ENCODE measurements at places on chromosomes 11 and 22.

GRCh38 chr11:100703801-100704575, 16.9 kb downstream of the ARHGAP42 start:
- no peak for DNase-seq

DNA sequence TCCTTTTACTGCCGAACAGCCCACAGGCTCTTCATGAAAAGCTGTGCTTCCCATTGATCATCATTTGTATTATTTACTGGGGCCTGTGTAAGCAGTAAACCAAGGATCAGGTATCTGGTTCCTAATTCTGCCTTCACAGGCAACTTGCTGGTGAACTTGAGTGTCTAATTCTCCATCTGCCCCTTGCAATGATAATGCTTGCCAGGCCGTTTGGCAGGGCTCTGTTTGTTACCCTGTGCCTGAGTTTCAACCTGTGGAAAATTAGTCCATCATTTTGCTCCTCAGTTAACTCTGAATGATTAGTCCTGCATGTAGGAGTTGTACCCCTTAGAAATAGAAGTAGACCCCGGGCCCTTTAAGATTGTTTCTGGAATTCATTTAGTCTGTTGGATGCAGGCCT, 298.4 kb upstream of the CADM1 start:
- DNase-seq = no peak

- DNase-seq = no peak
Measured at GRCh38 chr11:59841514-59841913, 3.8 kb downstream of the CBLIF start.

GRCh38 chr22:37607010-37607934, 1.4 kb upstream of the GGA1 start:
- no peak for DNase-seq

DNA sequence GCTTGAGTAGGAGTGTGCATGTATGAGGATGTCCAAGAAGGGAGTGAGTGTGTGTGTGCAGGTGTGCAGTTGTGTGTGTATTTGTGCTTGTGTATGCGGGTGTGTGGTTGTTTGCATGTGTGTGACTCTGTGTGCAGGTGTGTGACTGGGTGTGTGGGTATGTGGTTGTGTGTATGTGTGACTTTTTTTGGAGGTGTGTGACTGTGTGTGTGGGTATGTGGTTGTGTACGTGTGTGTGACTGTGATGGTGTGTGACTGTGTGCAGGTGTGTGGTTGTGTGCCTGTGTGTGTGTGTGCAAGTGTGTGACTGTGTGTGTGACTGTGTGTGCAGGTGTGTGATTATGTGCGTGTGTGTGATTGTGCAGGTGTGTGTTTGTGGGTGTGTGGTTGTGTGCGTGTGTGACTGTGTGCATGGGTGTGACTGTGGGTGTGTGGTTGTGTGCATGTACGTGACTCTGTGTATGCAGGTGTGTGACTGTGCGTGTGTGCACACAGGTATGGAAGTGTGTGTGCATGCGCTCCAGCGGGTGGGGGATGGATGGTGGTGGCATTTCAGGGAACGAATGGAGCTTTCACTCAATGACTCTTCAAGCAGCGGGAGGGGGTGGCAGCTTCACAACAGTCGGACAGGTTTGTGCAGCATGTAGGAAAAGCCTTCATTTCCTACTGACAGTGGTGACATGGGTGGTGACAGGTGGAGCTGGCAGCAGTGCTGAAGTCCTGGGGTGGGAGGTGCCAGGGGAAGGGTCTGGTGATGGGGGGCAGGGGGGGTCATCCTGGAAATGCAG, 47.6 kb downstream of the CACNA1I start:
- no peak for DNase-seq

- DNase-seq = no peak
Measured at GRCh38 chr22:42868751-42869251, 11.7 kb upstream of the ARFGAP3 start.

- DNase-seq = no peak
Measured at GRCh38 chr11:61345954-61346843, 13.2 kb downstream of the TKFC start.

DNA sequence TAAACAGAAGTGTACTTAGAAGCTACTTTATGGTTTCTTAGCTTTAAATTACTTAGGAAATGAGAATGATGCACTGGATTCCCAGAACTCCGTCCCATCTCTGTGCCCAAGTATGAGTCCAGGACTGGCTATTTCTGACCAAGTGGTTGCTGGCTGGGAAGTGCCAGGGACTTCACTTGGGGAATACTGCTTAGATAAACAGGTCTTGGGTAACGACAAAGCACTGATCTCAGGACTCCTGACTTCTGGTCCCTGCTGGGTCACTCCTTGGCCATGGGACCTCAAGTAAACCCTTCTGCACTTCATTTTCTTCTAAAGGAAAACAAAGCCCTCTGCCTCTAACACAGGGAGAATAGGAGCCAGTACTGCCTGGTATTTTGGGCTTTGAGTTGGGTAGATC, 27.9 kb downstream of the ABTB2 start:
- no peak for DNase-seq

DNA sequence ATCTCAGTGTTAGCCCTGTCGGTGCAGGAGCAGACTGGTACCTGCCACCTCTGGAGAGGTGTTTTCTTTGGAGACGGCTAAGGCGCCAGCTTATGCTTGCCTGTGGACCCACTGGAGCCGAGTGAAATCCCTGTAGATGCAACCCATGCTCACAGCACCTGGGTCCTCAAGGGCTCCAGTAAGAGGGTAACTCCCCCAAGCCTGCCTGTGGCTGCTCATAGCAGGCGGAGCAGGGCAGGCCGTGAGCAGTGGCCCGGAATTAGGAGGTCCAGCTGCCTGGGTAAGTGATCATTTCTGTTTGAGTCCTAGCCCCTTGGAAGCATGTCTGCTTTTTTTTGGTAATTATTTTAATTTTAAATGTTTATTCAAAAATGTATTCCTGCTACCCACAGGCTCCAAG, 43.8 kb downstream of the NAT10 start:
- DNase-seq = no peak

- DNase-seq = no peak
Measured at GRCh38 chr11:17772704-17773600, 38.4 kb downstream of the KCNC1 start.

DNA sequence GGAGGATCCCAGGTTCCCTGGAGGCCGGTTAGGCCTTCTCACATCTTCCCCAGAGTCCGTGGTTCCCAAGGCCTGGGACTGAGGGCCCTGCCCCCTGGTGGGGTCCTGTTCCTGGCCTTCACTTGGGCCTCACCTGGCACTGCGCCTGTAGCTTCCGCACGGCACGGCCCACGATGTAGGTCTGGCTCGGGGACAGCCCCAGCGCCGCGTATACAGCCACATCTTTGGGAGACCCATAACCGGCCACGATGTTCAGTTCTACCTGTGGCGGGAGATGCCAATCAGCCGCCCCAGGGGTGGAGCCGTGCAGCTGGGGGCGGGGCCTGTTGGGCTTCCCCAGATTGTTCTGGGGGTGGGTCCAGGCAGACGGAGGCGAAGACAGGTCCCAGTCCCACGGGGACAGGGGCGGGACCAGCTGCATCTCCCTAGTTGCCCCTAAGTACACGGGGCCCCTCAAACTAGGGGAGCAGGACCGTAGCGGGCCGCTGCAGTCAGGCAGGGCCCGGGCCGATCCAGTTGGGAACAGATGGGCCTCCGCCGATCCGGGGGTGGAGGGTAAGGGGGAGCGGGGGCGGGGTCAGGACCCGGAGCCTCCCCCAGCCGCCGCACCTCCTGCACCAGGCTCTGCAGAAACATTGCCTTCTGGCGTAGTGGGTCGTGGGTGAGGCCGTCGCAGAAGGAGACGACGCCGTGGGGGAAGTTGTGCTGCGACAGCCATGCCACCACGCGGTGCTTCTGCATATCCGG, 10.1 kb downstream of the AIP start:
- no peak for DNase-seq

GRCh38 chr22:29172216-29172615, 33.5 kb upstream of the EMID1 start:
- no peak for DNase-seq

DNA sequence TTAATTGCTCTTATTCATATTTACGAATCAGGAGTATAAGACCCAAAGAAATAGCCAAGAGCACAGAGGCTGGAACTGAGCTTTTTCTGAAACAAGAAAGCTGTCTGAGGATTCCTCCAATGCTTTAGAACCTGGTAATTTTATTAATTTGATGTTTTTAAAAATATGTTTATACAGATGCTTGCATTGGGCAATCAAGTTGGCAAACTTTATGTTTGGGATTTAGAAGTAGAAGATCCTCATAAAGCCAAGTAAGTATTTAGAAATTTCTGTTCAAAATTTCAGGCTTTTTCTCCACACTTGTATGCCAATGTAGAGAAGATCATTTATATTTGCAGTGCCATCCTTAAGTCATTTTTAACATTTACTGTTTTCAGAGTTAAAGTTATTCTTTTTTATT, 24.3 kb upstream of the HIKESHI start:
- no peak for DNase-seq

DNA sequence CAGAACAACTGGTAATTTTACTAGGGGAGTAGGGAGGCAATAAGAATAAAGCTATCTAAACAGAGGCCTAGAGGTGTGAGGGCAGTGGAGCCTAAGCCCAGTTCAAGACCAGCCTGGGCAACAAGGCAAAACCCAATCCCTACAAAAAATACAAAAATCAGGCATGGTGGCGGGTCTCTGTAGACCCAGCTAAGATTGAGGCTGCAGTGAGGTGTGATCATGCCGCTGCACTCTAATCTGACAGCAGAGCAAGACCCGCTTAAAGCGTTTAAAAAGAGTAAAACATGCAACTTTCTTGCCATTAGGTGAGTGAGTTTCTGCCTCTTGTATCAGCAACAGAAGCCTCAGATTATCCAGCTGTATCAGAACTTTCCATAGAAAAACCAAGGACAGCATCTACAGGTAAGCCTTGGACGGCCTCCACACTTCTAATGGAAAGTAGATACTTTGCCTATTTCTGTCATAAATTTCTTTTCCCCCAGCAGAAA, 12.1 kb downstream of the TAF1D start:
- no peak for DNase-seq

- no peak for DNase-seq
Measured at GRCh38 chr11:32065865-32066629, 24.8 kb upstream of the RCN1 start.

- DNase-seq = no peak
Measured at GRCh38 chr22:47159592-47159991, 397.1 kb downstream of the TBC1D22A start.

GRCh38 chr11:96091476-96091875, 167.6 kb upstream of the MTMR2 start:
- peak; percentile 33 for DNase-seq

- DNase-seq = no peak
Measured at GRCh38 chr11:112620621-112621394, 340.4 kb upstream of the NCAM1 start.

DNA sequence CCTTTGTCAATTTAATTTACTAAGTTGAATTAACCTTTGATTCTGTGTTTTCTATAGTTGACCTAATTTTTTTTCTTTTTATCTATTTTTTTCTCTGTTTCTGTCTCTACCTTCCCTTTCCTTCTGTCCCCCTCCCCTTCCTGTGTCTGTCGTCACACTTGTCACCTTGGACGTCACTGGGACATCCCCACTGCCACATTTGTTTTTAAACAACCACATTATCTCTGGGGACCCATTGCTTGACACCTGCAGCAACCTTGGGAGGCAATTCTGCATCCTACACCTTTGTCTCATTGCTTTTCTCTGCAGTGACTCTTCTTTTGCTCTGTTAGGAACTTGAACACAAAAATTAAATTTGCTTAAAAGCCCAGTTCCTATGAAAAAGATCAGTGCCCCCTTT, 51.8 kb upstream of the TTC12 start:
- no peak for DNase-seq

- no peak for DNase-seq
Measured at GRCh38 chr11:65551572-65552387, 6.4 kb downstream of the LTBP3 start.

GRCh38 chr11:27293515-27294417, 69.2 kb downstream of the CCDC34 start:
- DNase-seq = no peak

GRCh38 chr11:26860091-26860780, 133.7 kb upstream of the FIBIN start:
- no peak for DNase-seq

DNA sequence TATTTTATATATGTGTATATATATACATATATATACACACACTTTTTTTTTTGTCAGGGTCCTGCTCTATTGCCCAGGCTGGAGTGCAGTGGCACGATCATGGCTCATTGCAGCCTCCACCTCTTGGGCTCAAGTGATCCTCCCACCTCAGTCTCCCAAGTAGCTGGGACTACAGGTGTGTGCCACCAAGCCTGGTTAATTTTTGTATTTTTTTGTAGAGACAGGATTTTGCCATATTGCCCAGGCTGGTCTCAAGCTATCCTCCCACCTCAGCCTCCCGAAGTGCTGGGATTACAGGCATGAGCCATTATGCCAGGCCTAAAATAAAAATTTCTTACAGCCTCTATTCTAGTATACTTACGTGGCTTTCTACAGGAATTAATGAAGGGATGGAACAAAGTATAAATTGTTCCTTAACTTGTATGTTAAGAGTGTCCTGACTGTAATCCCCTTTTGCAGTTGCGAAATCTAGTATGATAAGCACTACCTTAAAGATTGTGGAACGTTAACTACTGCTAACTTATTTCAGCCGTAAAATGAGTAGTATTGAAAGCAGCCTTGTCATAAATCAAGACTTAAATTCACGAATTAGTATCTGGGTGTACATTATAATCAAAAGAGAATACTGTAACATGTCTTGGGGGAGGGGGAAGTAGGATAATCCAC, 2.1 kb downstream of the TRAF6 start:
- DNase-seq = no peak

DNA sequence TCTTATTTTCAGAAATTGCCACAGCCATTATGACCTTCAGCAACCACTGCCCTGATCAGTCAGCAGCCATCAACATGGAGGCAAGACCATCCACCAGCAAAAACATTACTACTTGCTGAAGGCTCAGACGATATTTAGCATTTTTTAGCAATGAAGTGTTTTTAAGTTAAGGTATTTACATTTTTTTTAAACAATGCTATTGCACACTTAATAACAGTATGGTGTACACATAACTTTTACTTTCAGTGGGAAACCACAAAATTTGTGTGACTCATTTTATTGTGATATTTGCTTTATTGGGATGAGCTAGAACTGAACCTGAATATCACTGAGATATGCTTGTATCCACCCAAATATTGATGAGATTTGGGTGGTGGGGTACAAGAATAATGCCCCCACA, 110.9 kb downstream of the TSPAN18 start:
- DNase-seq = peak; percentile 26

- no peak for DNase-seq
Measured at GRCh38 chr22:28983788-28984441, 77.7 kb downstream of the C22orf31 start.

GRCh38 chr22:31333641-31334040, 12.5 kb downstream of the PATZ1 start:
- no peak for DNase-seq

- no peak for DNase-seq
Measured at GRCh38 chr11:3955299-3955665, 99.8 kb downstream of the STIM1 start.

DNA sequence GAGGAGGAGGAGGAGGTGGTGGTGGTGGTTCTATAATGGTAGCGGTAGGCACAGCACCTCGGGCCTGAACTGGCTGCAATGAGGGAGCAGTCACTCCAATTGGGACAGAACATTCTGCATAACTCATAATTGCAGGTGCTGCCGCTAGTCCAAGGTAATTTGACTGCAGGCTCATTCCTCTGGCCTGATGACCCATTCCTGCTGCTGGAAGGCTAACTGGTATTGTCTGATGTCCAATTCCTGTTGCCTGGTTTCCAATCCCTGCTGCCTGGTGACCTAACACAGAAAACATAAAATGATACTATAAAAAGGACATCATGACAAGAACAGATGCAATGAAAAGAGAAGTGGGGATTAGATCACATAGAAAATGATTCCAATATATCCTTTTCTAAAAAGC, 7.9 kb upstream of the AGBL2 start:
- DNase-seq = no peak

Measured in HS-27A (cell line).